ENCODE measurements at places on chromosomes 2 and 18. TPM values are rescaled to one million over a fixed set of nuclear protein-coding genes. Genes with fewer than 3 reads are reported as not detected.

Gene DCC
- total RNA-seq: not detected

DNA sequence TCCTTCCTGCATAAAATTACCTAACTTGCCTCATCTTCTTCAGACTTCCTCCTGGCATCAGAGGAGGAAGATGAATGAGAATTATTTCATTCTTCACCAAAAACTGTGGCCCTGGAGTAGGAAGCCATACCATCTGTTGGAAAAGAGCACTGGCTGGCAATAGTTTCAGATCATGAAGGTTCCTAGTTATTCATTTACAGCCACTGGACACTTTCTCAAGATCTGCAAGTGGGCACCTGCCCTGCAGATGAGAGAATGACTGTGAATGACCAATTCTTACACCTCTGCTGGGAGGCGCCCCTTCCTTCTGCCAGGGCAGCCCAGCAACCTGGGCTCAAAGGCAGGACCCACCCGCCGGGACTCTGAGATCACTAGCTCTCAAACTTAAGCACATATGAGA is 13.0 kb downstream of the DIPK1C start:
- DNase-seq: no peak

- DNase-seq: no peak
These were observed 341.6 kb upstream of the VWC2L start for GRCh38 chr2:214069254-214069653.

Gene MGAT4A
- total RNA-seq: 46.0 TPM

DNA sequence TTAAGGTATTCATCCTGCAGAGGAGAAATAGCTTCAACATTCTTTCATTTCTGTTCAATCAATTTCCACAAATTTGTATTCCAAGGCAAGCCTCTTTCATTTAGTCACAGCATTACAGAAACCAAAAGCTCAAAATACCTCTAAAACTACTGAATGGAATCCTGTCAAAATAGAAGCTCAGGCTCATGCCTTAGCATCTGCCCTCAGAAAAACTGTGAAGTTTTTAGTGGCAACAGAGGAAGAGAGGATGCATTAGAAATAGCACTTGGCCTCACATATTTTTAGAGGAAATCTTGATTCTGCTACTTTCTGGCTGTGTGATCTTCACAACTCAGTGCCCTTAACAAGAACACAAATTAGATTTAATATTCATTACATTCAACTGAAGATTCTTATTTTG is 69.1 kb upstream of the GALNT13 start:
- no peak for DNase-seq

GRCh38 chr2:154762638-154763037 is 64.1 kb downstream of the KCNJ3 start:
- no peak for DNase-seq

- no peak for DNase-seq
These were observed 18.3 kb downstream of the ARHGEF33 start for GRCh38 chr2:38907743-38908562.

Gene PRSS56
- total RNA-seq: not detected

Data from sciatic nerve (tissue), 2 donors.